ENCODE measurements at places on chromosomes 3 and 15.

DNA sequence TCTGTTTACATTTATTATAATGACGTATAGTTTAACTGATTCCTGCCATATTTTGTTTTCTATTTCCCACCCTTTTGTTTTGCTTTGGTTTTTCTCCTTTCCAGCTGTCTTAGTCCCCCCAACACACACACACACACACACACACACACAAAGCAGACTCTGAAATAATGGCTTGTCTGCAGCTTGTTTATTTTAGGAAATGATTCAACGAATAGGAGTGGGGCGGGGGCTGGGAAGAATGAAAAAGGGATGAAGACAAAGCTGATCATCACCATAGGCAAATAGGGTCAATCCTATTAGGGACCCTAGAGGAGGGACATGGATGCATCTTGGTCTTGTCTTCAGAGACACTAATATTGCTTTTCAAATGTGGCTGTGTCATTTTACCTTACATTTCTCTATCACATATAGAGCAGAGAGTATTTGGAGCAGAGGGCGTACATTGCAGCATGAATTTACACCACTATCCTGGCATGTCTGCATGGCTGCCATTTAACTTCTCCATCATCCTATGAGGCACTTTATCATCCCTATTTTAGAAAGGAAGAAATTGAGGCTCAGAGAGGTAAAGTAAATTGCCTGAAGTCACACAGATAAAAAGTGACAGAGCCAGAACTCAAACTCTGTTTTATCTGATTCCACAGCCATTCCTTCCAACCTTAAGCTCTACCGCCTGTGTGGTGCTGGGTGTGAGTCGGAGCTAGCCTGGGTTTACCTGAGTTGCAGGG lies 147.2 kb upstream of the TPM1 start:
- DNase-seq, result no peak

DNA sequence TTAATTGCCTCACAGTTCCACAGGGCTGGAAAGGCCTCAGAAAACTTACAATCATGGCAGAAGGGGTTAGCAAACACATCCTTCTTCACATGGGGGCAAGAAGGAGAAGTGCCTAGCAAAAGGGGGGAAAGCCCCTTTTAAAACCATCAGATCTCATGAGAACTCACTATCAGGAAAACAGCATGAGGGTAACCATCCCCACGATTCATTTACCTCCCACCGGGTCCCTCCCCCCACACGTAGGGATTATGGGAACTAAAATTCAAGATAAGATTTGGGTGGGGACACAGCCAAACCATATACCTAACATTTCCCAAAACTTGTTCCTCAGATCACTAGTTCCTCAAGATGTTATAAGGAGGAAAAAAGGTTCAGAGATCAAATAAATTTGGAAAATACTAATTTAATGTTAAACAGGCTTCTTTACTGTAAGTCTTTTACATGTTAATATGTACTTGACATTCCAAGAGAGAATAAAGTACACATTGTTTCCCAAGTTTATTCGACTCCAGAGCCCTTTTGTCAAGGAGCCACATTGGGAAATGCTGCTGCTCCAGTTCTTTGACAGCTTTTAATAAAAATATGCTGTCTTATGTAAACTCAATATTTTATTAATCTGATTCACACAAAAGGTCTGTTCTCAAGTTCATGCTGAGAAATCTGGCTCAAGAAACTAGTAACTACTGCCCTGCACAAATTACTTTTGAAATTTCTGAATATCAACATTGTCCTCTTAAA lies 17.8 kb downstream of the HERC1 start:
- DNase-seq, result no peak

GRCh38 chr3:43128464-43128863 lies 22.6 kb upstream of the POMGNT2 start:
- DNase-seq, result no peak

DNA sequence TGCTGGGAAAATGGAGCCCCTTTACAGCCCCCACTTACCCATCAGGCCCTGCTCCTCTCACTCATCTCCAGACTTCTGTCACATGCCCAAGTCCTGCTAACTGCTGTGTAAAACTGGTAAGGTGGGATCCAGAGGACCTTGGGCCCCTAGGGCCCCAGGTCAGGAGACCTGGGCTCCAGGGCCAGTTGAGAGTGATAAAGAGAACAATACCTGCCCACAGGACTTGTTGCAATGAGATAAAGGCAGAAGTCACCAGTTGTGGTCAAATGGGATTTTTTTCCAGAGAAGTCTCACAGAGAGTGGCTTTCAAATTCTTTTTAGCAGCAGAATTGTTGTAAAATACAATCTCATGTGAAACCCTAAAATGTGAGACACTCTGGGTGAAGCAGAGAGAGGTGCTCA lies 753 bp downstream of the FURIN start:
- DNase-seq, result no peak

DNA sequence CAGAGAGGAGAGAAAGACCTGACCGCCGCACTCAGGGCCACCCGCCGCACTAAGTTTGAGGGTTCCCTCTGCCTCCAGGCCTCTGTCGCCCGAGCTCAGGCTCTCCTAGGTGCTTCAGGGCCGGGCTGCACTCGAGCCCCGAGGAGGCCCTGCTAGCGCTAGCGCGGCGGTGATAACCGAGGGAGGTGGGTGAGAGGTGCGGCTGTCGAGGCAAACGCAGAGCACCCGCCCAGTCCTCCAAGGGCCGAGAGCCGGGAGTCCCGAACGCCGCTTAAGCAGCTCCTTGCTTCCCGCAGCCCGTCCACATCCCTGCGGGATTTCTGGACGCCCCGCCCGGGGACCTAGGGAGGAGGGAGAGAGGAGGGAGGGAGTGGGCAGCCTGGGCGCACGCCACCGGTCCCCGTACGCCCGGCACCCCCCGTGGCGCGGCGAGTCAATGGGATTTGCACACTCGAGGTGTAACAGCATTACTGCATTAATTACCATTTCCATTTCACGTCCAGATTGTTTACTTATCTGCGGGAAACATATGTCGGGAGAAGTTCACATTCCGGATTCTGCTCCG lies 6.8 kb downstream of the SOX14 start:
- DNase-seq, result no peak

DNA sequence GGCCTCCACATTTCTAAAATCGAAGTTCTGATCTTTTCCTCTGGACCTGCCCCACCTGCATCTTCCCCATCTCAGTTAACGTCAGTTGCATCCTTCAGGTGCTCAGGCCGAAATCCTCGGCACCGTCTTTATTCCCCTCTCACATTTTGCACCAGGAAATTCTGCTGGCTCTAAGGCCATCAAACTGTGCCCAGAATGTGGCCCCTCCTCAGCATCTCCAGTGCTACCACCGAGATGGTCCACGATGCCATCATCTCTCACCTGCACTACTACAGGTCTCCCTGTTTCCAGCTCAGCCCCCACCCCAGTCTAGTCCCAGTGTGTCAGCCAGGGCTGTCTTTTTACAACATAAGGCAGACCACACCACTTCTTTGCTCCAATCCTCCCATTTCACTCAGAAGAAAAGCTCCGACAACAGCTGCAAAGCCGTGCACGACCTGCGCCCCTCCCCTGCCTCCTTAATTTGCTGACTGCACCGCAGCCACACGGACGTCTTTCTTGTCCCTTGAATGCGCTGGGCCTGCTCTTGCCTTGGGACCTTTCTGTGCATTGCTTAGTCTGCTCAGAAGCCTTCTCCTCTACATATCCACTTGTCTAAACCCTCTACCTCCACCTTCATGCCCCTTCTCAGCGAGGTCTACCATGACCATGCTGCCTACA lies 14.4 kb downstream of the MUC20 start:
- DNase-seq, result no peak

DNA sequence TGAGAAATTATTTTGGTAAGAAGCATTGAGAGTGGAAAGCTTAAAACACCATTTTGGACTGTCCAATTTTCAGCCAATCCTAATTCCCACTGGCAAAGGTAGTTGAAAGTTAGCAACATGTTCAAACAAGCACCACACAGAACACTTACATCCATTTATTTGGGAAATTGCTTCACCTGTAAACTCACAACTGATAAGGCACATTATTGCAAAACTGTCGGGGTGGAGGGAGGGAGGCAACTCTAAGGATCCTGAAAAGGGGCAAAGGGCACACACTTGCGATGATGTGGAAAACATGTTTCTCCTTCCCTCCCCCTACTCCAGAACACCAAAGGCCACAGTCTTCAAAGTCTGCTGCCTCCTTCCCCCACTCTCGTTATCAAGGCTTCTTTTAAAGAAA lies 9.4 kb downstream of the TMEM41A start:
- DNase-seq, result no peak

DNA sequence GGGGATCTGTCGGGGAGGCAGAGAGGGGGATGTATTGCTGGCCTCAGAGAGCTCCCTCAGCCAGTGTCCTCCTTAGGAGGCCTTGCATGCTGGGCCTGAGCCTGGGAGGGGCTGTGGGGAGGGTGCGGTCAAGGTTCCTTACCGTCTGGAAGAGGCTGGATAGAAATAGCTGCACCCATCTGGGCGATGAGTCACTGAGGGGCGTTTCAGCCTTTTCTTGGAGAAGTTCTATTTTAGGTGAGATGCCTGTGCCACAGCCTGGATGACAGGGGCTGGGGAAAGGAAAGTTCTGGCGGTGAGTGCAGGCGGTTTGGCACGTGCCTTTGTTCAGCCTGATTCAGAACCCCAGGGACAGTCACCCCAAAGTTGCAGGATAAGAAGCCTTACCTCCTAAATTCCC lies 35.7 kb upstream of the APEH start:
- DNase-seq, result no peak

GRCh38 chr3:147201086-147201485 lies 205.3 kb downstream of the ZIC4 start:
- DNase-seq, result no peak

DNA sequence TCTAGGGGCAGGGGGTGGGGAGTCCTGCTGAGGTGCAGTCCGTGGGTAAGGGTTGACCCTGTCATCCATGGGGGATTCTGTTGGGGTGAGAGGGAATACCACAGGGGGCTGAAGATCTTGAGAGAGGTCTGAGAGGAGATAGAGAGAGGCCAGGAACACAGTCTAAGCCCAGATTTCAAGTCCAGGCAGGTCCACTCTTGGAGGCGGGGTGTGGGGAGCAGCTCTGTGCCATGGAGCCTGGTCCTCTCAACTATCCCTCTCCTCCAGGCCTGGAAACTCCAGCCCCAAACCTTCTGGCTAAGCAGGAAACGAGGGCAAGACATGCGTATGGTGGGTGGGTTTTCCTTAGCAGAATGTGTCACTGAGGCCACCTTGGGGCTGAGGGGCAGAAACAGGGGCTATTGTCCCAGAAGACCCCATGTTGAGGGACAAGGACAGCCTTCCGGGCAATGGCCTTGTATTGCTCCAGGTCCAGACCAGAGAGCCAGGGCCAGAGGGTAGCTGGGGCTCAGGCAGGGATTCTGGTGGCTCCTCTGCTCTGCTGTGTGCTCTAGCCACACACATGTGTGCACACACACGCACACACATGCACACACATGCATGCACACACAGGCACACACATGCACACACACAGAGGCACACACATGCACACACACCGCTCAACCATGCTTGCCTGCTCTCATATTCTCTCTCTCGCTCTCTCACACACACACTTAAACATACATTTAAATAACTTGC lies 48.6 kb upstream of the MAGEF1 start:
- DNase-seq, result no peak

GRCh38 chr3:159322322-159322939 lies 520.6 kb downstream of the MFSD1 start:
- DNase-seq, result no peak

GRCh38 chr15:92074646-92075045 lies 221.1 kb downstream of the SLCO3A1 start:
- no peak for DNase-seq

GRCh38 chr15:57676585-57676984 lies 29.9 kb upstream of the POLR2M start:
- no peak for DNase-seq

DNA sequence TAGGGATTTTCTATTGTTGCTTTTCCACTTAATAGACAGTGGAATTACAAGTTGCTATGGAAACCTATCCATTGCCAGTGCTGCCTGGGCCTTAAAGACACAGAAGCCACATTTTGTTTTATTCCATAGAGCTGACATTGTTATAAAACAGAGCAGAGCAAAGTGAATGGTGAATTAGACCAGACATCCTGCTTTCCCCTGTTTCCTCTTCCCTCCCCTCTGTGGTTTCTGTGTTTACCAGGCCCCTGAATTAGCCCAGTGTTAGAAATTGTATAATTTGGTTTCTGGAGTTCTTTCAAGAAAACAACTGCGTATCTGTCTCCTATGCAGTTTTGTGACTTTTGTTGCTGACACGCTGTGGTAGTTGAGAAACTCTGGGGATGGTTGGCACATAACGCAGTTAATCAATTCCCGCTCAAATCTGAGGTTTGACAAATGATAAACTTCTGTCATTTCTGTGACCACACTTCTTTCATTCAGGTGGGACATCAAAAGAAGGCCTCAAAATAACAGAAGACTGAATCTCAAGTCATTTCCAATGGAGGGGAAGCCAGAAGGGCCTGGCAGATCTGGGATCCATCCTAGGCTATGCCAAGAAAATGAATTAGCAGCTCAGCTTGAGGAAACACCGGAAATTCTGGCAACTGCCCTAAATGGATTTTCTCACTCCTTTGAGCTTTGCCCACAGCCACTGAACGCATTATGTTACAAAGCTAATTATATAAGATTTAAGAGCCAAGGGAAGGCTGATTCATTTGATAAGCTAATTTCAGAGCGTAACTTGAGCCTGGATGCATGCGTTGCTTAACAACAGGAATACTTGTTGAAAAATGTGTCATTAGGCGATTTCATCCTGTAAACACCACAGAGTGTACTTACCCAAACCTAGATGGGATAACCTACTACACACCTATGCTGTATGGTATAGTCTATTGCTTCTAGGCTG lies 46.9 kb downstream of the NR1D2 start:
- DNase-seq, result no peak

DNA sequence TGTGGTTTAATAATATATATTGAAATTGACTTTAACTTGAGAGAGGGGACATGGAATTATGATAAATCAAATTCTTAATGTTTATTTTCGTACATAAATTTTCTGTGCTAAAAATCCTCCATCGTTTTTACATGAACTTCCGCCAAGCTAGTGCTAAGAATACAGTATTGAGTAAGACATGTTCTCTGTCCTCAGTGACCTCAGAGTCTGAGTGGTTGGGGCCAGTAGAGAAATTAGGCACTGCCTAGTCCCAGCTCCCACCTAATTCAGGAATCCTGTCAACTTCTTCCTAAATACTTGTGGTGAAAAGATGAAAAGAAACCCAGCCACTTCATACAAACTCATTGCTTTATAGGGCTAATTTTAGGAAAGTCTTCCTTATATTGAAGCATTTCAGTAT lies 110.3 kb downstream of the PPP2R3A start:
- no peak for DNase-seq

DNA sequence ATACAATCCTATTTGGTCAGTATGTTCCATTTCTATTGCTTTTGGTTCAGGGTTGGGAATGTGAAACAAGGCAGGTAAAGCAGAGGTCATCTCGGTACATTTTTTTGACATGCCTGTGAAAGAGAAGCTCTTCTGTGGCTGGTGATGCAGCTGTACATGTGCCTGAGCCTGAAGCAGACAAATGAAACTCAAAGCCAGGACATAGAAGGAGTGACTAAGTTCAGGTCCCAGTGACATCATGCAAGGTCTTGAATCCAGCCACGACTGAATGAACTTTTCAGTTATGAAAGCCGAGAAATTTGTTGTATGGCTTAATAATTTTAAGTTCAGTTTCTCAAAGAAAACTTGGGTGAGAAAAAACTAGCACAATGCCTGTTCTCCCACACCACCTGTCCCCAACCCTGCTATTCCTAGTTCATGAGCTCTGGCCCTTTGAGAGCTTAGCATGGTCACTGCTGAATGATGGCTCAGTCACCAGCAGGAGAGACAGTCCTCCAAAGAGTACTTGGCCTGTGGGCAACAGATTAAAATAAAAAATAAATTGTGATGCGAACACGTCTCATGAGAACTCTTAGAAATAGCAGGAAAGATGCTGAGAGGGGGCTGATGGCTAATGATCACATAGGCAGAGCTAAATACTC lies 600.2 kb upstream of the GRM7 start:
- no peak for DNase-seq
